Activated naive CD4-positive, alpha-beta T cell (primary cell): ENCODE measurements at places on chromosomes 12 and 14.

DNA sequence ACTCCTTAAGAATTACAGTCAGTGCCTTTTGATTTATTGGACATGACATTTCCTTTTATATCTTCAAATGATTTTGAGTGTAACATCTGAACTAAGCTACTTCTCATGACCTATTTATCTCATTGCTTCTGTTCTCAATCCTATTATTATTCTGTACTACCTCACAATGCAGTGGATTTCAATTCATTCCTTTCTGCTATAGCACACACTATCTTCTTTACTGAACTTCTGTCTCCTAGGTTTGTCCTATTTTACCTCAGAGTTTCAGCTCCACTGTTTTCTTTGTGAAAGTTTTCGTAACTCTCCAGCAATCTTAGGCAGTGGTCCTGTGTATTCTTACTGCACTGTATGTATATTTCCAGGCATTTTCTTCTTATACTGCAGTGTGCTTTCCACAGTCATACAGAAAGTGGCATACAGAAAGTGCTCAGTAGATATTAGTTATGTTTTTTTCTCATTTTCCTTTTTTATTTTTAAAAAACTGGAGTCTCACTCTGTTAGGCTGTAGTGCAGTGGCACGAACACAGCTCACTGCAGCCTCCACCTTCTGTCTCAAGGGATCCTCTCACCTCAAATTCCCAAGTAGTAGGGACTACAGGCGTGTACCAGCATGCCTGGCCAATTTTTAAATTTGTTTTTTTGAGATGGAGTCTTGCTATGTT, 368.6 kb upstream of the RGS6 start:
- no peak for DNase-seq

- peak; percentile 28 for DNase-seq
These were observed 45.3 kb upstream of the ANO6 start for GRCh38 chr12:45170456-45171042.

- DNase-seq = no peak
These were observed 4.1 kb upstream of the CLEC4D start for GRCh38 chr12:8508910-8509841.

- DNase-seq = no peak
These were observed 474.6 kb downstream of the ETNK1 start for GRCh38 chr12:23099604-23100003.

GRCh38 chr14:55780156-55780946, 200.3 kb downstream of the KTN1 start:
- DNase-seq = no peak

DNA sequence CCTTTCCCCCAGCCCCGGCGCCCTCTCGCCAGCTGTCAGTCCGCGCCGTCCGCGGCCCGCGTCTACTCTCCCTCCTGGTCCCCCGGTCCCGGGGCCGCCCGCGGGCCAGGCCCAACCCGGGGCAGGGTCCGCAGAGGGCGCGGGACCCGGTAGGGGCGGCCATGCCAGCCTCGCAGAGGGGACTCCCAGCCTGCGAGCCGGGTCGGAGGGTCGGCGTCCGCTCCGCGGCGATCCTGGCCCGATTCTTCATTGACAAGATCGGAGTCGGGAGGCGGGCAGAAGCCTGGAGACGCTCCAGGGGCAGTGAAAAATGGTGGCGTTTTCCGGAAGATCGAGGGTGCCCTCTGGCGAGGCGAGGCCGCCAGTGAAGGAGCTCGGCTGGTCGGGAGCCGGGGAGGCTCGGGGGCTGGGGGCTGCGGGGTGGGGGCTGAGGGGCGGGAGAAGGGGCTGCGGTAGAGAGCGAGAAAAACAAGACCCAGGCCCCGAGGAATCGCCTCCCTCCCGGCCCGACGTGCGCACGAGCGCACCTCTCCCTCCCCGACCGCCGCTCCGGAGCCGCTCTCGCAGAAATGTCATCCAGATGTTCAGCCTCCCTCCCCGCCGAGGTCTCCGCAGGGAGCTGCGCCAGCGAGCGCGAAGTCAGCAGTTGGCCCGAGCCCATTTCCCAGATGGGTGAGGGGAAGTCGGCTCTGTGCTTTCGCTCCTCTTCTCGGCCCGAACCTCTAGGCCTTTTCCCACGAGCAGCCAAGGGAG, 647 bp upstream of the TGFB3 start:
- DNase-seq = peak; percentile 49

- DNase-seq = no peak
These were observed 27.3 kb downstream of the RERG start for GRCh38 chr12:15193946-15194345.

GRCh38 chr14:31947680-31948595, 129.2 kb upstream of the ARHGAP5 start:
- no peak for DNase-seq

DNA sequence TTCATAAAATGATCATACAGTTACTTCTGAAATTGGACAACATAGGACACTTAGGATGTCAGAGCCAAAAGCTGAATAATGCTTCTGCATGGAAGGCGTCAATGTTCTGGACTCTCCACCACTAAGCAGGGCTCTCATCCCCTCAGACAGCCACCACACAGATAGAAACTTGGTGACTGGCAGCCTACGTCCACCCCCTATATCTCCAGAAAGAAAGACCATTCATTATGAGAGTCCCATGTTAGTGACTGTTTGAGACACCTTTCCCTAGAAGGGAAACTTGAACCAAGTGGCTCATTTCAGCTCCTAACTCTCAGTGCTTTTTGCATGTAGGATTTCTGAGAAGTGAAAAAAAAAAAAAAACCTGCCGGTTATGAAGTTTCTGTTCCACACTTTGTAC, 251.0 kb upstream of the FKBP4 start:
- DNase-seq = no peak

GRCh38 chr14:94880876-94881275, 111.0 kb upstream of the GSC start:
- DNase-seq = no peak

- no peak for DNase-seq
These were observed 103.3 kb downstream of the RBM19 start for GRCh38 chr12:113862590-113863454.

- DNase-seq = no peak
These were observed 274.2 kb downstream of the SSPN start for GRCh38 chr12:26469421-26470180.

DNA sequence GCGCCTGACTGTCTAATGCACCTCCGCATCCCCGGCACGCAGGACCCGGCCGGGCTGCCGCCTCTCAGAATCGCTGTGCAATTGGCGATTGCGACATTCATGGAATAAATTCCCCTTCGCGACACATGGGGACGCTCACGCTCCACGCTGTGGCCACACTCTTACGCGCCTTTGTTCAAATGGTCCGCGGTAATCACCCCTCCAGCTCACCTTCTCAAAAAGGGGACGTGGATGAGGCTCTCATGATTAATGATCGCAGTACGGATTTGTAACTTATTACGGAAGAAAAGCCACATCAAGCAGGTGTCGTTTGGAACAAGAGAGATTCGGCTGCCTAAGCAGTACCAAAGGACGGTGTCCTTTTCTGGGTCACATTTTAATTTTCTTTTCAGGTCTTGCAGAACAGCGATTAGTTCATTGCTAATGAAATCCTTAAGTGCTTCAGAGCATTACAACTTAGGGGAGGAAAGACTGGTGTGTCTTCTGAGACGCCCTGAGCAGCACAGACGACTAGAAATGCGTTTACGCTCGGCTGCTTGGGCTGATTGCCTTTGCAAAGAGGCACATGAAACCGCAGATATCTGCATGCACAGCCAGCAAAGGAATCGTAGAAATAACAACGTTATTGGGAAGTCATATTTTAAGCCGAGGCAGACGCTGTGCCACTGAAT, 37.3 kb upstream of the ADGRD1 start:
- DNase-seq = no peak

DNA sequence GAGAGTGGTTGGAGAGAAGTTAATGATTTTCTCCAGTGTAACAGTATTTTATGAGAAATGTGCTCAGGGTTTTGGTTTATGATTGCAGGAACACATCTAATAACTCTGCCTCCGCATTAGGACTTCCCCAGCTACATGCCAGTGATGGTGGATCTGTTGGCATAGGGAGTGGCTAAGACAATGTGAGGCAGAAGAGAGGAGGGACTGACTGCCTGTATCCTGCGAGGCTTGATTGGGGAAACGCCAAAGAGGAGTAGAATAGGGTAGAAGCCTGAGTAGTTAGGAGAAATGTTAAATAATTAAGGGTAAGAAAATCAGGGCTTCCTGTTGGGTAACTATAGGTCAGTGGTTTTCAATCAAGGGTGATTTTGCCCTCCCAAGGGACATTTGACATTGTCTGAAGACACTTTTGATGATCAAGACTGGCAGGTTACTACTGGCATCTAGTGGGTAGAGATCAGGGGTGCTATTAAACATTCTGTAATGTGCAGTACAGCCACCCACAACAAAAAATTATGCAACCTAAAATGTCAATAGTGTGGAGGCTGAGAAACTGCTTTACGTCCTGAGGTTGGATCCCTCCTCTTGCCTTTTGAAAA, 12.8 kb downstream of the TDG start:
- no peak for DNase-seq

- no peak for DNase-seq
These were observed 116.5 kb downstream of the DYRK2 start for GRCh38 chr12:67764946-67765619.

DNA sequence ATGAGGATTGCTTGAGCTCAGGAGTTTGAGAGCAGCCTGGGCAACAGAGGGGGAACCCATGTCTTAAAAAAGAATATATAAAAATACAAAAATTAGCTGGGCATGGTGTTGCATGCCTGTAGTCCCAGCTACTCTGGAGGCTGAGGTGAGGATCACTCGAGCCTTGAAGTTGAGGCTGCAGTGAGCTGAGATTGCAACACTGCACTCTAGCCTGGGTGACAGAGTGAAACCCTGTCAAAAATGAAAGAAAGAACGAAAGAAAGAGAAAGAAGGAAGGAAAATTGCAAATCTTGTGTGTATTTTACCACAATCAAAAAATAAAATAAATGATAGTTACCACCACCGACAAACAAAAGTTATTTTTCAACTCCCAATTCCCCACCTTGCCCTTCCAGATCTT, 45.3 kb downstream of the SPRING1 start:
- DNase-seq = no peak
